Bronchial smooth muscle cell (primary cell): ENCODE measurements at places on chromosomes 13 and 19. TPM values are rescaled to one million over a fixed set of nuclear protein-coding genes. Genes with fewer than 3 reads are reported as not detected.

ZNF235 gene
- total RNA-seq = 3.8 and 3.9 TPM in 2 replicates

LAIR1 gene
- total RNA-seq = not detected in 2 replicates

LGALS14 gene
- not detected in 2 replicates for total RNA-seq

PTH2 gene
- total RNA-seq = not detected in 2 replicates

CEACAM21 gene
- not detected in 2 replicates for total RNA-seq

DCLK1 gene
- total RNA-seq = 2.8 and 5.8 TPM in 2 replicates

ZNF701 gene
- total RNA-seq = 11.7 and 13.5 TPM in 2 replicates

CGB3 gene
- not detected in 2 replicates for total RNA-seq

CPAMD8 gene
- 0.47 and 0.69 TPM in 2 replicates for total RNA-seq

SLC6A16 gene
- total RNA-seq = under 0.01 and 0.09 TPM in 2 replicates

SOX1 gene
- not detected in 2 replicates for total RNA-seq

UBE2L5 gene
- total RNA-seq = not detected in 2 replicates

BEST2 gene
- under 0.01 TPM in 2 replicates for total RNA-seq
